Esophagus muscularis mucosa (tissue), 4 donors: ENCODE measurements at places on chromosomes 13 and 19. TPM values are rescaled to one million over a fixed set of nuclear protein-coding genes. Genes with fewer than 3 reads are reported as not detected.

HIPK4 gene
- 0.63 TPM for total RNA-seq

GRCh38 chr13:67229481-67230403, at the start of gene PCDH9:
TSS of gene PCDH9 (minus strand) at chr13:67230336. CDS start at chr13:67228440, 1,896 bp downstream.
- DNase-seq, result no peak

GRCh38 chr19:3506384-3507340, 551 bp downstream of the FZR1 start:
- no peak for DNase-seq

GRCh38 chr13:55661505-55661904, 1479.2 kb upstream of the PRR20A start:
- no peak for DNase-seq

NCR1 gene
- total RNA-seq, result not detected

CABP5 gene
- not detected for total RNA-seq

GRCh38 chr13:63614874-63615612, 2199.4 kb upstream of the PCDH20 start:
- DNase-seq, result no peak

GRCh38 chr19:2834294-2834871, 6.9 kb upstream of the ZNF555 start:
- no peak for DNase-seq

ADGRE1 gene
- total RNA-seq, result not detected

FUT2 gene
- not detected for total RNA-seq

DNA sequence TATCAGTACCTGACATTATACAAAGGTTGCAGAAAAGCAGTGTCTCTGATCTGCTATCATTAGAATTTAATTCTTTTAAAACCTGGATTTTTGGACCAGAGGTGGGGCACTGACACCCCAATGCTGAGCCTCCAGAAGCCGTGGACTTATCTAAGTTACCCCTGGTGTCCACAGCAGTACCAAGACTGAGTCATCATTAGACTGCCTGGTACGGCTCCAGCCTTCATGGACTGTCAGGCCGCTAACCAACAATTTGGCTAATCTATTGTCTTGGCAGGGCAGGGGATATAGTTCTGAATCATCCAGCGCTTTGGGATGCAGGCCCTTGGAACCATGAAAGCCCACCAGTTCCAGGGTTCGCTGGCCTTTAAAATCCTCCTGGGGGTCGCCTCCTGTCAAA, 78.3 kb downstream of the TSHZ3 start:
- no peak for DNase-seq

IRGQ gene
- total RNA-seq, result 22.4 TPM

EXOSC5 gene
- 14.2 TPM for total RNA-seq

DNA sequence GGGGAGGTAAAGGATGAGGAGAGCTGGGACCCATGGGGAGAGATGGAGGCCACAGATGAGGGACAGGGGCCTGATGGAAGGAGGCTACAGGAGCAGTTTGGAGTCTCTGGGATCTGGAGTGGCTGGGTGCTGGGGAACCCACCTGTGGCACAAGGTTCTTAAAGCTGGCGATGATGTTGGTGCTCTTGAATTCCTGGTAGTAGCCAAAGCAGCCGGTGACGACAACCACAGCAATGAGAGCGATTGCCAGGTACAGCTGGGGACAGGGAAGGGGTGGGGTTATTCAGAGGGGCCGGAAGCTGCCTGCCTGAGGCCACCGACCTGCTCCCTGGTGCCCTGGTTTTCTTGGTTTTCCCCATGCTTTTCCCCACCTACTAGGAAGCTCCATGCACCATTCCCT, 2.8 kb downstream of the ATP4A start:
- no peak for DNase-seq

- DNase-seq, result peak; percentile 97
Observed at GRCh38 chr19:54162241-54162805, 2.8 kb upstream of the LENG1 start.

PPFIA3 gene
- total RNA-seq, result 4.7 TPM

MIA gene
- total RNA-seq, result 2.8 TPM

GRCh38 chr13:46628622-46629365, 75.8 kb downstream of the LRCH1 start:
- DNase-seq, result no peak

- DNase-seq, result no peak
Observed at GRCh38 chr19:6233827-6234511, 45.8 kb downstream of the MLLT1 start.

- no peak for DNase-seq
Observed at GRCh38 chr13:44259045-44260027, 114.3 kb upstream of the SERP2 start.

ZSCAN18 gene
- 134 TPM for total RNA-seq

GRCh38 chr13:110566171-110566570, 4.6 kb upstream of the RAB20 start:
- no peak for DNase-seq

ARL11 gene
- total RNA-seq, result 0.42 TPM

DNA sequence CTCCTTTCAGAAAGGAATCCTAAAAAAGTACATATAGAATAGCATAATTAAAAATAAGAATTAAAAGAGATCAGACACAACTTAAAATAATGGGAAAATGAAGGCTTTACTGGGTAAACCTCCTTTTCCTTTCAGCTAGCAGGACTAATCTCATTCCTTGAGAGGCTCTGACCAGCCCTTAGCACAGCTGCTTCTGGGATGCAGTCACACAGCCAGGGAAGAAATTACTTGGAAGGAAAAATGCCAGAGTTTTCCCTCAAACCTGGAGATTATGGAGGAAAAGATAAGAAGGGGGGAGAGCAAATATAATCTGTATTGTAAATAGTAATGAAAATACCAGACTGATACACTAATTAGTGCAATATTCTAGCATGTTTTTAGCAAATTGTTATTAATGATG, 91.8 kb downstream of the LRCH1 start:
- no peak for DNase-seq

SIGLEC14 gene
- total RNA-seq, result 5.0 TPM

ANGPTL8 gene
- not detected for total RNA-seq
